ENCODE measurements at places on chromosomes 5 and 9.
A peak's percentile ranks its signal among the peaks of the same experiment; 100 is the strongest.

GRCh38 chr5:178322736-178323540, 90.3 kb upstream of the PHYKPL start:
- DNase-seq = no peak

DNA sequence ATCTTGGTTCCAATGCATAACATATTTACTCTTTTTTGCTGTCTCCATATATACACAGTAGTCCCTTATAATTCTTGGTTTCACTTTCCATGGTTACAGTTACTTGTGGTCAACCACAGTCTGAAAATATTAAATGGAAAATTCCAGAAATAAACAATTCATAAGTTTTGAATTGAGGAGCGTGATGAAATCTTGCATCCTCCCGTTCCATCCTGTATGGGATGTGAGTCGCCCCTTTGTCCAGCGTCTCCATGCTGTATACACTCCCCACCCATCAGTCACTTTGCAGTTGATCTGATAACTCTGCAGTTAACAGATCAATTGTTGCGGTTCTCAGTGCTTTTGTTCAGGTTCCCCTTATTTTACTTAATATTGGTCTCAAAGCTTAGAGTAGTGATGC, 11.5 kb upstream of the FAF2 start:
- DNase-seq = no peak

DNA sequence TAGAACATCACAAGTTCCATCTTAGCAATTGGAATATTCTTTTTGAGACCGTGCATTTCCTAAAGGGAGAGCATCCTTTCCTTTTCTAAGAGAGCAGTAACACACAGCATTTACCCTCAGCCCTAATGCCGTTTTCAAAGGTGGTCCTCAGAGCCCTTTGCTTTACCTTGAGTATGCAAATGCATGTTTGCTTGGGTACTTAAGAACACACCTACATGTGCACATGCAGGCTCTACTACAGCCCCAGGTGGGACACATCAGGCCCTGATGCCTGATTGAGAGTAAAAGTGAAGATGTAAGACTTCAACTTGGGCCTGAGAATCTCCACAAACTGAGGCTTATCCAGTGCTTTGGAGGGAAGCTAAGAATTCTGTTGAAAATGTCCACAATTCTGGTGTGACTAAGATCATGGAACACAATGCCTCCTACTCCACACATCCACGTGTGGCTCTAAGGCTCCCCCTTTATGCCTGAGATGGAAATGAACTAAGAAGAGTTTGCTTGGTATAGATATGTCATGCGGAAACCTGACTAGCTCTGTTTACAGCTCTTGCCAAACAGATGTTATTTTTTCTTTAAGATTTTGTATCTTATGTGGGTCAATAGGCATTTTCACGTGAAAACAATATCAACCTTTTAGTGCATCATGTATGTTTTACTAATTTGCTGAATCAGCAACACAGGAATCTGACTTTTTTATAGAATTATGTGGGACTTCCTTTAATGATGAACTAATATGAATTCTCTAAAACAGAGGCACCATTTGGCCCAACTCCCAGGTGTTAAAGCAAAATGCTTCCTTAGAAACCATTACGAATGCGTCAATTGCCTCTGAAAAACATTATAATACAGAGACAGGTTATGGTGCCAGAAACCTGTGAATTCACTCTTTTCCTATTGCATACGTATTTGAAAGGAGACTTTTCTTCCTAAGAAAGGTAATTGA, 48.9 kb upstream of the SLC2A8 start:
- peak; percentile 14 for DNase-seq

- no peak for DNase-seq
These were observed 33.4 kb upstream of the CDC42SE2 start for GRCh38 chr5:131230406-131230805.

DNA sequence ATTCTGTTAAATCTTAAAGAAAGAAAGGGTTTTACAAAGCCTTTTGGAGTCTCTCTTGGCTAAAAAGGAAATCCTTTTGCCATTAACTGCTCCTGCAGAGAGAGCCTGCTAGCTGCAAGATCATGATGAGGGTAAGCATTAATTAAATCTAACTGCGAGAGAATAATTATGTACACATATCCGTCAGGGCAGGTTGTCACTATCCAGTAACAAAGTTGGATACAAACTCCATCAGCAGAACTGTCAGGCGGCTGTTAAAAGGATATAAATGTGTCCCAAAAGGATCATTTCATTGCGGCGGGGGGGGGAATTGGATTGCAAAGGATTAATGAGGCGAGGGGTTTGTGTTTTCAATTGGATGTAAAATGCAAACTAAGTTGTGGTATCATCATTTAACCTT, 289.3 kb downstream of the ASTN2 start:
- no peak for DNase-seq

DNA sequence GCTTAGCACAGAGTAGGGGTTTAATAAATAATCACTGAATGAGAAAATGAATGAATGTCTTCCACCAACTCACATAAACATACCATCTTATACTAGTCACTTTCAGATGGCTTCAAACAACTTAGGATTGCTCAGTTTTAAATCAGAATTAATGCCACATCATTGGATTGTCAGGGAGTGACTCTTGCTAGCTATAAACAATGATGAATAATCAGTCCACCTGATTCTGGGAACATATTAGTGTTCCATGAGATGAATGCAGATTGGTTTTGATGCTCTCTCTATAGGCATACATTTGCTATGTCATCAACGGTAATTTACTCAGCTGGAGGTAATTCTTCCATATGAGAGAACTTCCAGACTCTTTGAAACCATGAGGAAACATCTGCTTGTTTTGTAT, 97.4 kb downstream of the CDH9 start:
- no peak for DNase-seq

GRCh38 chr5:6638236-6638635, 5.0 kb downstream of the SRD5A1 start:
- no peak for DNase-seq

DNA sequence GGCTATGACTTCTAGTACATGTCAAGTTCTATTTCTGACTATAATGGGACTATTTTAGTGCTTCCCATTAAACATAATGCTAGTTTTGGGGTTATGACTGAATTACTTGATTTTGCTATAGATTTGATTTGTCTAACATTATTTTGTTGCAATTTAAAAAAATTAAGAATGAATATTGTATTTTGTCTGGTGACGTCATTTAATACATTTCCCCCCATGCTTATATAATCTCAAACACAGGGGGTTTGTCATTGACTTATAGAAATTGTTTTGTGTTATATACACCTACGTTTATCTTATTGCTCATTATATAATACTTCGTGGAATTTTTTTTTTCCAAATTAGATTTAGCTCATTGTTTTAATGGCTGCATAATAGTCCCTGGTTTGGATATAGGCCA, 270.3 kb upstream of the VLDLR start:
- no peak for DNase-seq

All from GM19239 (cell line).